Vagina (tissue), 2 donors: ENCODE measurements at places on chromosomes 11 and 22.
A peak's percentile ranks its signal among the peaks of the same experiment; 100 is the strongest.

DNA sequence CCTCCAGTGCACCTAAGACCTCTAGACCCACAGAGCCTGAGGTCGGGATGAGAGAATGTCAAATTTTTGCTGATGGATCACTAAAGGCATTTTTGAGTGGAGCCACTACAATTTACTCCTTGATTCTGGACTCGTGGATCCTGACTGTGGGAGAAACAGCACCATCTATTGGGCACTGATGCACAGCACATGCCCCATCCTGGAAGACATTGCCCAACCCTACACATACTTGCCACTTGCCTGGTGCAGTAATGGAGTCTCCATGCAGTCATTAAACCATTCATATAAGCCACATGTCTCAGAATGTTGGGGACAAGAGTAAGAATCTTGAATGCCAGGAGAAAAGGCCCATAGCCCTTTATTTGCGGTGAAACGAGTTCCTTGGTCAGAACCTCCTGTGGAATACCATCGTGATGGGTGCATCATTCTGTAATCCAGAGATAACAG, 103.9 kb downstream of the GGTLC2 start:
- peak; percentile 49 for DNase-seq

GRCh38 chr11:43747130-43747802, 66.7 kb downstream of the HSD17B12 start:
- DNase-seq, result no peak

DNA sequence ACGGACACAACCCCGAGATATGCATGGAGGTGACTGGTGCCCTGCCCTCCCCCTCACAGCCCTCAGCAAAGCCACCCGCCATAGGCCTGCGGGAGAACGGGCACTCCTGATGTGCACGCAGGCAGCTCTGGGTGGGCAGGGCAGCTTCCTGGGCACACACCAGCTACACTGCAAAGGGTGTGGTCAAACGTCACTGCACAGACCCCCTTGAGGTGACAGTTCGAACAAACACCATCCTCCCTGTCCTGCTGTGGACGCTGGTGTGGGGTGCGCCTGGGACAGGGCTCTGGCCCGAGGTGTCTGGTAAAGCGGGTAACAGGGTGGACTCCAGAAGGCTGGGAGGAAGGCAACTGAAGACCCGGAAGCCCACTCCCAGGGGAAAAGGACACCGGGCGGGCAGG, 21.9 kb upstream of the MOB2 start:
- no peak for DNase-seq

GRCh38 chr22:37633625-37634416, 5.6 kb upstream of the SH3BP1 start:
- no peak for DNase-seq
